ENCODE measurements at places on chromosomes 1 and 21. TPM values are rescaled to one million over a fixed set of nuclear protein-coding genes. Genes with fewer than 3 reads are reported as not detected.

Gene LUZP1
- total RNA-seq: 22.0 TPM

Gene GJA9
- total RNA-seq: not detected

Gene RBM11
- 2.8 TPM for total RNA-seq

Gene OR2AK2
- not detected for total RNA-seq

Gene SETSIP
- total RNA-seq: not detected

GRCh38 chr1:242199776-242200458, 201.0 kb upstream of the MAP1LC3C start:
- no peak for ATAC-seq

DNA sequence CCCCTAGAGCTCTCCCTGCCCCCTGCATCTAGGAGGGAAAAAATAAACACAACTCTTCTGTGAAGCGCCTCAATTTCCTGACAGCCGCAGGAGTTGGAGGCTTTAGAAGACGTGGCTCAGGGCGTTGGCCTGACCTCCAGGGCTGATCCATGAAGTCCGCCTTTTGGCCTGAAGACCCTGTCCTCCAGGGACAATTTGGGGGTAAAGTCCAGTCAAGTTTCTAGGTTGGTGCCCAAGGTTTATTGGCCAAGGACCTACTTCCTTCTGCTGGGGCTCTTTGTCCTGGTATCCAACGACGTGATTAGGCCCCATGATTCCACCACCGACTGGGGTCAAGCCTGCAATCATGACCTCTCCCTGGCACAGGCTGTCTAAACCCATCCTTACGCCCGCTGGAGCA, 54.9 kb downstream of the PTPRF start:
- ATAC-seq: no peak

GRCh38 chr21:43808832-43809251, 19.5 kb downstream of the RRP1 start:
- ATAC-seq: no peak

DNA sequence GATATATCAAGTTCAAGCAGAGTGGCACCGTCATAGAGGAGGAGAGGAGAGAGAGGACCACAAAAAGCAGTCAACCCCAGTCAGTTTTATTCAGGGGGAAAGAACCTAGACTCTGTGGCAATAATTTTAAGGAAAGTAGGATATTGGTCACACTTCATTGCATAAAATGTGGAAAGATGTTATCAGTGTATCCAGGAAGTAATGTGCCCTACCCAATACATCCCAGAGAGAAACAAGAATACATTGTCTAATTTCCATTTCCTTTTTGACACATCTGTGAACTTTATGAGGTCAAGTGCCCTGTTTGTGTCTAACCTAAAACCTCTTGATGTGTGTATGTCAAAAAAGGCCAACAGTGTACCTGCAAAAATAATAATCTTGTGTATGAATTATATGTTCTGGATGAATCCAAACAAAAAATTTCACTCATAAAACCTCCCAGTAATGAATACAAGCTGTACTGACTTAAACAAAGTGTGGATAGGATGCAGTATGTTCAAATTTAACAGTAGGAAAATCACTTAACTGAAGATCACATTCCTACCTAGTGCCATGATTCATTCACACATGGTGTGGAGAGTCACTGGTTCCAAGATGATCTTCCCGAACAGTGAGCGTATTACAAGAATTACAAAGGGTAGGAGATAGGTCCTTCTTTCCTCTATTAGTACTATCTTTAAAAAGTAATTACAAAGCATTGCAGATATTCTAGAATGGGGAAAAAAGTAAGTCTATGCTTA, 712.1 kb upstream of the CXADR start:
- ATAC-seq: no peak

DNA sequence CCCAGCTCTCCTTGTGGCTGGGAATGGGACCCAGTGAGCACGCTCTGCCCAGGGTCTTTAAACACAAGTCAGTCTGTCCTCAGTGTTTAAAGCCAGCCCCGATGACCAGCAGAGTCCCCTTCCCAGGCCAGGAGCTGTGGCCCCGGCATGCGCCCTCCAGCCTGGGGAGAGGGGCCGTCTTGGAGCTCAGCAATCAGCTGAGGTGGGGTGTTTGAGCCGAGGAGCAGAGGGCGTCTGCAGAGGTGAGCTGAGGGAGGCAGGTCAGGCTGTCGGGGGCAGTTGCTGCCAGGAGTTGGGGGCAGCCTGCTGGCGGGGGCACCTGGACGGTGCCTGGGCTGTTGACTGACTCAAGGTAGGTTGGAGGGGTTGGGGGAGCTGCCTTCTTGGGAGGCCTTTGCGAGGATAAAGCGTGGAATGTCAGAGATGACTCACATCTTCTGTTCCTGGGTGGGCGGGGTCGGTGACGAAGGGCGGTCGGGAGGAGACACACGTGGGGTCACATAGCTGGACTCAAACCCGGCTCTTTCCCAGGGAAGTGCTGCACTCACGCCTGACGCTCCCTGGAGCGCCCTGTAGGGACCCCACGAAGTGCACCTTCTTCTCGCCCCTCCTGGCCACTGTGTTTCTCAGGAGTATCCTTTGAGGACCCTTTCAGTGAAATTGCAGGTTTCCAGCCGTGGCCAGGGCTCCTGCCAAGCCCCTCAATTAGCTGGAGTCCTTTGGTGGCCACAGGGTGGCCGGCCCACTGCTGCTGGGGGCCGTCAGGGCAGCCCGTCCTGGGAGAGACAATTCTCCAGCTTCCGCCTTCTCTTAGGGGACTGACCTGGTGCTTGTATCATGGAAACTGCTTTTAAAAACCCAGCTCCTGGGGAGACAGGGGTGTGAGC, 86.2 kb downstream of the SIK1 start:
- ATAC-seq: no peak

GRCh38 chr1:109404838-109405237, 7.1 kb upstream of the SORT1 start:
- ATAC-seq: peak; percentile 78

- ATAC-seq: no peak
These were observed 185.2 kb downstream of the FAF1 start for GRCh38 chr1:50774759-50775351.

DNA sequence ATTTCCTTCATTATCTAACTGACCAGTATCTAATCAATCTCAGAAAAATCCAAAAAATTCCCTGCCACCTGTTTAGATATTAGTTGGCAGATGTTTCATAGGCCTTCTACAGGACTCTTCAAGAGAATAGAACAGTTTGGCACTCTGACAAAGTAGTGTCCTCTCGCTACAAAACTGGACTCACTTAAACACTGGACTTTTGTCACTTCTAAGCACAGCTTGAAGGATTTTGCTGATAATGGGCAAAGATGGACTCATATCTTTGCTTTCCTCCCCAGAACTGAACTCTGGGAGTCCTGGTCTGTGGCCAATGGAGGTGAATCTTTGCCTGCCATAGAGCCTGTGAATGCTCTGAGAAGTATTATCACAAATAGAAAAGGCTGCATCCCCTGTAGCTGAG, 58.2 kb upstream of the ZNF326 start:
- no peak for ATAC-seq

DNA sequence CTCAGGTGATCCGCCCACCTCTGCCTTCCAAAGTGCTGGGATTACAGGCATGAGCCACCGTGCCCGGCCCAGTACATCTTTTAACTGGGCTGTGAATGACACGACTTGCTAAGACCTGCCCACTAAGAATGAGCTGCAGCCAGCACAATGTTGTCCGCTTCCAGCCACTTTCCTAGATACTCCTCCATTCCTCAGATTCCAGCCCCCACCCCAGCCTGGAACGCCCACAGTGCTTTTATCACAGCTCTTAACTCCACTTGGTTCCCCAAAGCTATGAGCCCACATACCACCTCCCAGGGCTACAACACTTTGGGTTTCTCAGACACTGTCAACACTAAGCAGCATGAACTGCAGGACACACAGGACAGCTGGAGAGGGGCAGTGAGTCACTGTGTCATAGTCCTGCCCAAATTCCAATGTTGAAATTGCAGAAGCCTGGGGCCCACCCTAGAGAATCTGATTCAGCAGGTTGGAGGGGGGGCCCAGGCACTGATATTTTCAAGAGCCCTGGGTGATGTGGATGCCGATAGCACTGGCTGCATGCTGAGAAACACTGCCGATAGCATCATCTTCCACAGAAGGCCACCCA, 58.0 kb downstream of the ACBD3 start:
- no peak for ATAC-seq

DNA sequence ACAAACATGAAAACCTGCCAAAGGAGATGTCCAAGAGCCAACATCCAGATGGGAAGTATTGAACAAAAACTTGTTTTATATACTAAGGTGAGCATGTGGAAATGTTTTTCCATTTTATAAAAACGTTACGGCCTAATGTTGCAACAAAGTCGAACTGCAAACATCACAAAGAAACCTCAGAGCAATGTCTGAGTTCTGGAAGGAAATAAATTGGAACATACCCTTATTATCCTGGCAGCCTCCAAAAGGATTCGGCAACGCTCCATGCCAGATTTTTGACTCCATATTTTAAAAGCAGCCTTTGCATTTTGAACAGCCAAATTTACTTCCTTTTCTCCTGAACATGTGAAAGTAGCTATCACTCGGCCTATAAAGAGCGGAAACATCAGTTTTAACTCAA, 3.3 kb downstream of the ALDH9A1 start:
- ATAC-seq: no peak

DNA sequence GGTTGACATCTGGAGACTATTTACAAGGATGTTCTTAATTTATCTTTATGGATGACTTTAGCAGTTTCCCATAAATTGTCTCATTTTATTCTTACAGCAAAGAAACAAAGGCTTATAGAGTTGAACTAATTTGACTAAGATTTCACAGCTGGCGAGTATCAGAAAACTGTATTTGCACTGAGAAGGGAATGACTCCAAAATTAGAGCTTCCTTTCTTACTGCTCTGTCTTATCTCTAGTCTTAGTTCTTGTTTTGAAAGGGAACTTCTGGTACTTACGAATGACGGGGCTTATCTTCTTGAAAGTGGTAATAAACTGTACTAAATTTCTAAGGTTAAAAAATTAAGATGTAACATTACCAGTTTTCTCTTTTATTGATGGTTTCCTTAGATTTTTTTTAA, 13.6 kb downstream of the CNST start:
- ATAC-seq: no peak

DNA sequence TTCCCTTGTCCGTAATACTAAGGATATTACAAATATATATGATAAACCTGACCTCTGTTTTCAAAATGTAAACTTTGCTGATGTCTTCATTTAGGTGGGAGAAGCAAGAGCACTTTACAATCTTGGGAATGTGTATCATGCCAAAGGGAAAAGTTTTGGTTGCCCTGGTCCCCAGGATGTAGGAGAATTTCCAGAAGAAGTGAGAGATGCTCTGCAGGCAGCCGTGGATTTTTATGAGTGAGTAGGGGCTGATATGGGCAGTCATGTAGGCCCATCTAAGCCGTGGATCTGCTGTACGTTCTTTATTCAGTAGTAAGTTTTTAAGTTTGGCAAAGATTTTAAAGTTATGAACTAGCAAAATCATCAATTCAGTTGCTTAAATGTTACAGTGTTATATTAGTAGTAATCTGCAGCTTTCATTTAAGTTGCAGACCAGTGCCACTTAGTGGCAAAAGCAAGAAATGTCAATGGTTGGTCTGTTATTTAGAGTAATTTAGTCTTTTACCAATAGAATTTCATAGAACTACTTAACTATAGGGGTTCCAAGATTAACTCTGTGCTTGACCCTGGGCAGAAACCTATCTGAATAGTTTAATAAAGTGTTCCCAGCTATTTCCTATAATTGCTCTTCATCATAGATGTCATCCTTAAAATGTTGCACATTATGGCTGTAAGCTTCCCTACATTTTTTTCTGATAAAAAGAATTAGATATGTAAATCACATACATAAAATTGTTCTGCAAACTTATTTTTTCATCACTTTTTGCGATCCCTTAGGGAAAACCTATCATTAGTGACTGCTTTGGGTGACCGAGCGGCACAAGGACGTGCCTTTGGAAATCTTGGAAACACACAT, 21.3 kb downstream of the GPSM2 start:
- peak; percentile 57 for ATAC-seq

GRCh38 chr1:7378346-7379130, 392.6 kb upstream of the VAMP3 start:
- no peak for ATAC-seq
